ENCODE measurements at places on chromosomes 2 and 18.
A peak's percentile ranks its signal among the peaks of the same experiment; 100 is the strongest.

GRCh38 chr2:205758500-205758899, 76.2 kb downstream of the NRP2 start:
- DNase-seq: no peak

DNA sequence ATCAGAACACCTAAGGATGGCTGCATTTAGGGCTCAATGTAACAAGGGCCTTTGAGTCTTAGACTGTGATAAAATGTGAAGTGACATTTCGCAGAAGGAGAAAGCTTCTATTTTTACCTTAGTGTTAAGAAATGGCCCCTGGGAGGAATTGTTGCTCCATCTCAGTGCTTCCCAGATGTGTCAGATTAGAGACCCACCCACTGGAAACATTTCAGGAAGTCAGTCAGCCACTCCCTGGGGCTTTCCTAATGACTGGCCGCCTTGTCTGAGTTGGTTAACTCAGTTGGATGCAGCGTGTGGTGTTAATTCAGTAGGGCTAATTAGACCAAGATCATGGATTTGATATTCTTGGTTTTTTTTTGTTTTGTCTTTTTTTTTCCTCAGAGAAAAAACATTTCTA, 355.9 kb downstream of the PIK3C3 start:
- peak; percentile 39 for DNase-seq

DNA sequence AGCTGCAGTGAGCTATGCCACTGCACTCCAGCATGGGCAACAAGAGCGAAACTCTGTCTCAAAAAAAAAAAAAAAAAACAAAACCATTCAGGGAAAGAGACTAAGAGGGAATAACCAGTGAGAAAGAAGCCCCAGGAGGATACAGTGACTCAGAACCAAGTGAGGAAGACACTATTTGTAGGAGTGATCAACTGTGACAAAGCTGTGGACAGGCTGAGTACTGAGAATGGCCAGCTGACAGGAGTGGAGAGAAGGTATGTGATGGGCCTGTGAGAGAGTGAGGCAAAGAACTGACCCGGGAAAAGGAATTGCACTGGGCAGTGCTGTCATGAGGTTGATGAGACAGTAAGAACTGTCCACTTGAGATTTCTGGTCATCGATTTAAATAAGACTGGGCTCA, 6.7 kb upstream of the LCT start:
- no peak for DNase-seq

DNA sequence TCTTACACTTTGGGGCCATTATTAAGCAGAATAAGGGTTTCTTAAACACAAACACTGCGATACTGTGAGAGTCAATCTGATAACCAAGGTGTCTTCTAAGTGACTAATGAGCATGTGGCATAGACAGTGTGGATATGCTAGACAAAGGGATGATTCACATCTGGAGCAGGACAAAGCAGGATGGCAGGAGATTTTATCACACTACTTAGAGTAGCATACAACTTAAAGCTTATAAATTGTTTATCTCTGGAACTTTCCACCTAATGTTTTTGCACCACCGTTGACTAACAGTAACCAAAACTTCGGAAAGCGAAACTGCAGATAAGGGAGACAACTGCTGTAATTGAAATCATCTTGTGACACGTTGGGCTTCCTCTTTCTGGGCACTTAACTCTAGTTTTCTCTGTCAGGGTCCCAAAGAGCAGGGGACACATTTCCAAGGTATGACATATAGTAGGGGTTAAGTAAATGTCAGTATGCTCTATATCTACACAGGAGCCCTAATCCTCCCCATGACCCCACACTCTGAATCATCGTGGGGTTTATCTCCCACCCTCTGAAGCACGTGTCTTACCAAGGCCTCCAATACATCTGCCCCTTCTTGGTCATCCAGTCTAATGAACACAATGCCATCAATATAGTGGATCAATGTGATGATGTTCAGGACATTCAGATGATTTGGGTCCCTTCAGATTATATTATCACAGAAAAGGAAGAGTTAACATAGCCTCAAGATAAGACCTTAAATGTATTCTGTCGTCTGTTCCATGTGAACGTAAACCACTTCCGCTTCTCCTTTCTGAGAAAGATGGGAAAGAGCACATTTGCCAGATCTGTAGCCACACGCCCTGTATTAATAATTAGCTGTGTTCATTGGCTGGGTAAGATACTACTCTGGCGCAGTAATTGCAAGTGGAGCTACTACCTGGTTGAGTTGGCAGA, 78.7 kb downstream of the FTCDNL1 start:
- no peak for DNase-seq

DNA sequence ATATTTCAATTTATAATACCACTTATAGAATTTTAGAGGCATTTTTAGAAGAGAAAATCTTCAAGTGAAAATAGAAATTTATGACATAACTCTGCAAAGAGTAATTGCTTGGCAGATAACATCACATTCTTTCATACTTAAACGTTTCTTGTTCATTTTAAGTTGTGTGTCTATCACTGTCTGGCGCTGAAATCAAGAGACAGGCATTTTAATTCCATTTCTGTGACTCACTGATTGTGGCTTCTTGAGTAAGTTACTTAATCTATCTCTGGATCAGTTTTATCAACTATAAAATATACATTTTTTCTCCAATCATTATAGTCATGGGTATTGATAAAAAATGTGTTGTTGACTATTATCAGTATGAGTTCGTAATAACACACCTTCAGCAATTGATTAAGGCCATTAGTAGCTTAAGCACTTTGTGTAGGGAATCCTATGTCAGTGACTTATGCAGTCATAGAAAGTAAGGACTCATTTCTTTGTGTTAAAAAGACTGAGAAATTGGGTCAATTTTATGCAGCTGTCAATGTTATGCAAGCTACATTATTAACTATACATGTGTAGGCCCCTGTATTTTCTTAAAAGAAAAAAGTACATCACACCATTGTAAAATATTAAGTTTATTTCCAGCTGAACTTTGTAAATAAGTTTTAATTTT, 497.3 kb downstream of the CCDC85A start:
- no peak for DNase-seq

- DNase-seq: no peak
Observed at GRCh38 chr2:851680-852079, 99.0 kb upstream of the SNTG2 start.

DNA sequence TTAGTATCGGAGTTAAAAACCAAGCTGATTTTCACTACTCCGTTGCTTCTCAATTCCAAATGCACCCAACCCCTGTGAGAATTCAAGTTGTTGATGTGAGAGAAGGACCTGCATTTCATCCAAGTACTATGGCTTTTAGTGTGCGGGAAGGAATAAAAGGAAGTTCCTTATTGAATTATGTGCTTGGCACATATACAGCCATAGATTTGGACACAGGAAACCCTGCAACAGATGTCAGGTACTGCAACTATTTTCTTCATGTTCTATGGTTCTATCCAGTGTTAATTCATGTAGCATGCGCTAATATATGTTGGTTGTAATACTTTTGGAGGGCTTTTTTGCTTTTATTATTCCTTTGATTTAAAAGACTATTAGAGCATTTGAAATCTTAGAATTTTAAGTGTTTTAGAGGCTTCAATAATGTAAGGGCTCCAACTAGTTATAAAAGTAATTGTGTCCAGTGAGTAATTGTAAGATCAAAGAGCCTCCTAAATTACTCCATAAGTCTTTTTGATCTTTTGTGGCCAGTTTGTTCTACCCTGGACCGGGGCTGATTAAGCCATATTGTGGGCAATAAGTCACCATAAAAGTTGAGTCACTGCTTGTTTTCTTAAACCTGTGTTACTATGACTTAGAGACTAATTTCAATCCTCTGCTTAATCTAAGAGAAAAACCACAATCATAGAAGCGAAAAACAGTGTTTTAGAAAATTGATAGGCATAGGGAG, 22.9 kb downstream of the DSG4 start:
- DNase-seq: no peak

DNA sequence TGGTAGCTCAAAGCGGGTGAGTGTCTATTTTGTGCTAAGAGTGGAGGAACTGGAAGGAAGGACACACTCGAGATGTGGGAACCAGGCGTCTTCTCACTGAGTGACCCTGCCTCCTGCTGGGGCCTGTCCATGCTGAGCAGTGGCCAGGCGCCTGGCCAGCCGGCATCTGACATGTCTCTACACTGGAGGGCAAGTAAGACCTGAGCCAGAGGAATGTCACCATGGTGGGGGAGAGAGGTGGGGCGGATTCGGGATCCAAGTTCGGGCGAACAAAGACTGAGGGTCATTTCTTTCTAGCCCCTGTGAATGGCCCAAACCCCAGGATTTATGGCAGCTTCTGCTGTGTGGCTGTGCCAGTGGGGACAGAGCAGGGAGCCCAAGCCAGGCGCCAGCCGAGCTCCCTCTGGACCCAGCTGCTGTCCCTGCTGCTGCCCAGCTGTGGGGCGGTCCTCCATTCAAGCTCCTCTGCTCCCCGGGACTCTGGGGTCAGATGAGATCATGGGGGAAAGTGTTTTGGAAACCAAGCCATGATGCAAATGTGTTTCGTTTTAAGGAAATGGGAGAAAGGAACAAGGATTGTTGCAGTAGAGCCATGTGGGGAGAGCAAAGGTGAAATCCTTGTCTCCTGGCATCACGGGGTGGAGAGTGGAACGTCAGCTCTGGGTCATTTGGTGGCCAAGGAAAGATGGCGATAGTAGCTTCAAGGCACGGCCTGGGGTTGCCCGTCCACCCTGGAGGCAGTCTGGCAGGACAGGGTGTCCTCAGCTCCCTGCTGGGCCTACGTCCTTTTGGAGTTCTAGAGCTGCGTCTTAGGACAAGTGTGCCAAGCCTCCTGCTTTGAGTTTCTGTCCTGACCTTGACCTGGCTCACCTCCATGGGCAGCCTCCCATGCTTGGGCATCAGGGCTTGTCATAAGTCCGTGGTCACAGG, 8.1 kb downstream of the ACKR3 start:
- DNase-seq: no peak

- no peak for DNase-seq
Observed at GRCh38 chr2:86510436-86510933, 52.8 kb downstream of the CHMP3 start.

- DNase-seq: no peak
Observed at GRCh38 chr18:6598657-6599056, 130.9 kb upstream of the ARHGAP28 start.

GRCh38 chr2:16241166-16242160, 301.1 kb downstream of the MYCN start:
- no peak for DNase-seq

- no peak for DNase-seq
Observed at GRCh38 chr2:121197369-121198091, 87.5 kb downstream of the TFCP2L1 start.

GRCh38 chr2:158966312-158966711, 2.1 kb upstream of the TANC1 start:
- no peak for DNase-seq

GRCh38 chr2:216694082-216694825, 1.1 kb downstream of the IGFBP5 start:
- no peak for DNase-seq

DNA sequence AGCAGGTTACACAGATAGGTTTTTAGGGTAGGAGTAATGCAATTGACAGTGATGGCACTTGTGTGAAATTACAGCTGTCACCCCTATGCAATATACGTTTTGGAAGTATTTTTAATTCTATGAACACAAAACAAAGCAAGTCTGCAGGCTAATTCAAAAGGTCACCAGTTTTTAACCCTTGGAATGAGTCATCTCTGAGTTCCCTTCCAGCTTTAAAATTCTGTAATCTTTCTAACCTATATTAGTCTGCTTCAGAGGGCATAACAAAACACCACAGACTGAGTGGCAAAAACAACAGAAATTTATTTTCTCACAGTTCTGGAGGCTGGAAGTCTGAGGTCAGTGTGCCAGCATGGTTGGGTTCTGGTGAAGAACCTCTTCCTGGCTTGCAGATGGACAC, 596.9 kb upstream of the HNMT start:
- no peak for DNase-seq

DNA sequence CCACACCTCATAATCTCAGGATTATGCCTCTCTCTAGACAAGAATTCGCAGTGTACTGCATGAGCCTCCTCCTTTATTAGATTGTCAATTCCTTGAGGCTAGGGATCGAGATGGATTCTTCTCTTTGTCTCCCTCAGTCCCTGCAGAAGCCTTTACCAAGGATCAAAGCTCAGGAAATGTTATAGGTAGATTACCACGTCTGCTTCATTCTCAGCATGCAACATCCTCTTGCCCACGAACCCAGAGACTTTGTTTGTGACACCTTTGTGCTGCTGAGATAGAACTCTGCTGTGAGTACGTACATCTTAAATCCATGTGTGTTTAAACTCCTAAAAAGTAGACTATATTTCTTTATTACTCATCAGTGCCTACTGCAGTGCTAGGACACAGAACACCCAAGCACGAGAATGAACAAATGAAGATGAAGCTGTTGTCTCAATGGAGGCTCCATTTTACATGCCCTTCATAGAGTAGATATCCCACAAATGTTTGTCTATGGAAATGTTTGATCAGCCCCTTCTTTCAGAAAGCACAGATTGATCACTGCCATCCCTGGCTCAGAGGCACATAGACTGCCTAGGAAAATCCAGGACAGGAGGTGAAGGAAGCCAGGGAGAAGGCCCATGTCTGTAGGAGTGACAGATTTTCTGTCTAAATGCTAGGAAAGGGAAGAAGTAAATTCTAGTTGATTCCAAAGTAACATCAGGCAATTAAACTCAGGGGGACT, 98.8 kb upstream of the KLHL29 start:
- no peak for DNase-seq

- no peak for DNase-seq
Observed at GRCh38 chr2:3279236-3279960, 98.2 kb downstream of the EIPR1 start.

DNA sequence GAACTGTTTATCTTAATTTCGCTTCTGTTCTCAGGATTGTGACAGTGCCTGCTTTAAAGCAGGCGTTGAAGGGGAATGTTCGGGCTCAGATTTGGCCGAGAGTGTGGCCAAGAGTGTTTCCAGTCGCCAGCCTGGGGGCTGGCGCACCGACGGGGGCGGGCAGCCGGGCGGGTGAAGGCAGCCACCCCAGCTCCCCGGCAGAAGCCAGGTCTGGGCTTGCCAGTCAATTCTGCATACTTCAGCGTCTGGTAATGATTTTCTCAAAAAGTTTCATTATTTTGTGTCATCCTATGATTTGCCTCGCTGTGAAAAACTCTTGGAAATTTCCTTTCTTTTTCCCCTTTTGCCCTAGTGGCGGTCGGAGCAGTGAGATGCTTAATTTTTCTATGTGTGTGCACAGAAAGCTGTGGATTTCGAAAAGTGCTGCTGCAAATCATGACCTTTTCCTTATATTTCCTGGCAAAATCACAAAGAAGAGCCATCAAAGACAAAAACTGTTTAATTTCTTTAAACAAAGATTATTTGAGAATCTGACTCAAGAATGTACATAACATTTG, 856 bp downstream of the FAM228A start:
- no peak for DNase-seq

DNA sequence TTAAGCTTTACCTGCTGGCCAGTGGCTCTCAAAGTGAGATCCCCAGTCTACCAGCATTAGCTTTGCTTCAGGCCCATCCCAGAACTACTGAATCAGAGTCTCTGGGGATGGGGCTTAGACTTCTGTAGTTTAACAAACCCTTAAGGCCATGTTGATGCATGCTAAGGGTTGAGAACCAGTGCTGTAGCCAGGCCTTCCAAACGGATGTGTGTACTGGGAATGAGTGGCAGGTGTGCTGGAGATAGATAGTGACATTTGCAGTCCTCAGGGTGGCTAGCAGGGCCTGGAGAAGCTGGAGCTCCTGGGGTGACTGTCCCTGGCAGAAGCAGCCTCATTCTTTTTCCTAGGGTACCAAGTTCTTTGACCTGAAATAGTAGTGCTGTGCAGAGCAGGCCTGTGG, 148.5 kb downstream of the PPP1R1C start:
- DNase-seq: no peak

GRCh38 chr2:2192091-2192955, 138.8 kb downstream of the MYT1L start:
- DNase-seq: no peak

GRCh38 chr2:150621526-150622213, 134.2 kb upstream of the RND3 start:
- DNase-seq: no peak

- DNase-seq: no peak
Observed at GRCh38 chr2:159046966-159047365, 78.5 kb downstream of the TANC1 start.

Data from SK-N-MC (cell line).